ENCODE measurements at places on chromosomes 2 and 18.

DNA sequence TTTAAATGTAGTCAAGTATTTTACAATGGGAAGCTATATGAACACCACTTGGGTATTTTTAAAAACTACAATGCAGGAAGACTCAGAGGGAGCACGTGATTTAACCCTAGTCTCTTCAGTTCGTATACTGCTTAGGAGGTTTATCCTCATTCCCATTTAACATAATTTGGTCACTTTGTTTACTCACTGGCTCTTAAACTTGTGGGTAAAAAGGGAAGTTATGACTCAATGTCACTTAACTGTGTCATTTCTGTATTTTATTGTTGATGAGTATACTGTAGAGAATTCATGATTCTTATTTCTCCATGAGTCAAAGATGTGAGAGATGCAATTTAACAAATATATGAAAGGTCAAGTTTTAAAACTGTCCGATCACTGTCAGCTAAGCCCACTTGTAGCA is 48.2 kb downstream of the SLC66A3 start:
- no peak for DNase-seq

- DNase-seq = no peak
Measured at GRCh38 chr2:207045531-207045930, 106.2 kb downstream of the CPO start.

GRCh38 chr2:226664140-226664539 is 135.5 kb downstream of the IRS1 start:
- DNase-seq = no peak

DNA sequence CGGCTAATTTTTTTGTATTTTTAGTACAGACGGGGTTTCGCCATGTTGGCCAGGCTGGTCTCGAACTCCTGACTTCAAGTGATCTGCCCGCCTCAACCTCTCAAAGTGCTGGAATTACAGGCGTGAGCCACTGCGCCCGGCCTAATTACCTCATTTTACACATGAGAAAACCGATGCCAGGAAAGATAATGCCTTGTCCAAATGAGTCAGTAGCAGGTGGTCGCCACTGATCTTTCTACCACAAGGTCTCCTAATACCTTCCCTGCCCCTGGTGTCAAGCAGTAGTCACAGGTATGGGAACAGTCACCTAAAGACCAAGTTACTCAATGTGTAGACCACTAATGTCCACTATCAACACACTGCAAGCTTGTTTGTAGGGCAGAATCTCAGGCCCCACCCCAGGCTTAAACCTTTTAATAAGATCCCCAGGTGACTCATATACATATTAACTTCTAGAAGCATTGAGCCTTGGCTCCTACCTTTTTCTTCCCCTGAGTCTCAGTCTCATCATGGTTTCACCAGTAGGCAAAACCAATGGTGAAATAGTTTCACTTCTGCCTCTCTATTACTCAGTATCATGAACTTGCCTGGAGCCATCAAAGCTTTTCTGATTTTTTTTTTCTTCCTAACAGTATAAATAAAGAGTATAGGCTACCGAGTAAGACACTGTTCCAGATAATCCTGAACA is 6.9 kb upstream of the EPB41L5 start:
- DNase-seq = no peak

DNA sequence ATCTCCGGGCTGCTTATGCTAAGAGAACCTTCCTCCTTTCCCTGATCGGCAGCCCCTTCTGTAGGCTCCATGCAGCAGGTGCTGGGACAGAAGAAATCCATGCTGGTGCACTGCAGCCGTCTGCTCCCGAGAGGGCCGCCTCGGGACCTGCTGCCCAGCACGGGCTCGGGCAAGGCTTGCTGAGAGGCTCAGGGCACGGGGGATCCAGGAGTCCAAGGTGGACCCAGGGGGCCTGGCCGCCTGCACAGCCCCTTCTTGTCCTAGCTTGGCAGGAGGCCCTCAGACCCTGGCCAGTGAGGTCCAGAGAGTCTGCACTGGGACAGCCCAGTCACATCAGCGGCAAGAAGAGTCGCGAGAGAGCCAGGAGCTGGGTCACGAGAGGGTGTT is 13.3 kb upstream of the DUSP2 start:
- DNase-seq = no peak

GRCh38 chr18:25262920-25263319 is 89.0 kb downstream of the ZNF521 start:
- no peak for DNase-seq

- no peak for DNase-seq
Measured at GRCh38 chr2:235274023-235274422, 219.8 kb upstream of the AGAP1 start.

GRCh38 chr2:177187631-177188312 is 24.8 kb upstream of the HNRNPA3 start:
- DNase-seq = no peak

DNA sequence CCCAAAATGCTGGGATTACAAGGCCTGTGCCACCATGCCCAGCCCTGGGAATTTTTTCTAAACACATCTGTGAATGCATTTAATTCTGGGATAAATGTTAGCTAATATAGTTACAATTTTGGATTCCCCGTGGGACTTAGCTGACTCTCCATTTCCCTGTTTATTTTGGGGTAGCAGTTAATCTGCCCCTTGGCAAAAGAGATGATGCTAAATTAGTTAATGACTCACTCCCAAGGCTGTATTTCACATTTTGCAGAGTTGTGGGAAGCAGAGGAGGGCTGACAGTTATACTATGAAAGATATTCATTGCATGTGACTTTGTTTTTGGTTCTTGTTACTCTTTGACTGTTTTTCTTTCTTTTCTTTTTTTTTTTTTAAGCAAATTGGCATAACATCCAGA is 3.2 kb downstream of the MTHFD2 start:
- no peak for DNase-seq

DNA sequence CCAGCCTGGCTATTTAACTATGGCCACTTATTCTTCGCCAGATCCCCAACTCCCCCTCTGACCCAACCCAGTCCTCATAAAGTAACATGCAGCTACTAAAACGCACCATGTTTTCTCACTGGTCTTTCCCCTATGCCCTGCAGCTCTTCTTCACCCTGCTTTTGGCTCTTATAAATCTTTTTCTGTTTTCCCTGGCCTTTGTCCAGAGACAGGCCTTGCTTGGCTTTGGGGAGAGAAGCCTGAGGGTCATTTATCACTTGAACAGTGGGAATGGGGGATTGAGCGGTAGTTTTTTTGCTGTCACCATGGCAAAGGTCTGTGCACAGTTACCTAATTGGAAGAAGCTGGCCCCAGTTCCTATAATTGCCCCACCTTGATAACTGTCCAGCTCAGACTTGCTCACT is 202.9 kb upstream of the NT5C1B start:
- no peak for DNase-seq

GRCh38 chr18:30352551-30353168 is 689.9 kb downstream of the DSC3 start:
- no peak for DNase-seq

- no peak for DNase-seq
Measured at GRCh38 chr2:157468931-157469708, 25.2 kb upstream of the CYTIP start.

GRCh38 chr2:105215586-105216192 is 25.9 kb upstream of the GPR45 start:
- no peak for DNase-seq

- DNase-seq = no peak
Measured at GRCh38 chr2:33475224-33476130, 972 bp upstream of the RASGRP3 start.

DNA sequence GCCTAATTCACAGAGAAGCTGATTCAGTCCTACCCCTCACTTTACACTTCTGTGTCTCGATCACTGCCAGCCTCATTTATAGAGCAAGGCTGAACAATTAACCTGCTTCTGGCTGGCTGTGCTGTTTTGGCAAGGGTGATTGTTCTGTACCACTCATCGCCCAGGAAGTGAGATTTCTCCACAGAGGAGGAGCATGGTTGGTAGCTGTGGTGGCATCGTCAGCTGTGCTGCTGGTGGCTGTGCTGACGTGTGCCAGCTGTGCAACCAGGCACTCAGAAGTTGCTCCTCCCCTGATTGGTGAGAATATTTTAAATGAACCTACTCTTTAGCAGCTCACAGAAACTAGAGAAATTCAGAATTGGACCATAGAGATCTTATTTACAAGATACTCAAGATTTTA is 158.3 kb downstream of the EML6 start:
- no peak for DNase-seq

DNA sequence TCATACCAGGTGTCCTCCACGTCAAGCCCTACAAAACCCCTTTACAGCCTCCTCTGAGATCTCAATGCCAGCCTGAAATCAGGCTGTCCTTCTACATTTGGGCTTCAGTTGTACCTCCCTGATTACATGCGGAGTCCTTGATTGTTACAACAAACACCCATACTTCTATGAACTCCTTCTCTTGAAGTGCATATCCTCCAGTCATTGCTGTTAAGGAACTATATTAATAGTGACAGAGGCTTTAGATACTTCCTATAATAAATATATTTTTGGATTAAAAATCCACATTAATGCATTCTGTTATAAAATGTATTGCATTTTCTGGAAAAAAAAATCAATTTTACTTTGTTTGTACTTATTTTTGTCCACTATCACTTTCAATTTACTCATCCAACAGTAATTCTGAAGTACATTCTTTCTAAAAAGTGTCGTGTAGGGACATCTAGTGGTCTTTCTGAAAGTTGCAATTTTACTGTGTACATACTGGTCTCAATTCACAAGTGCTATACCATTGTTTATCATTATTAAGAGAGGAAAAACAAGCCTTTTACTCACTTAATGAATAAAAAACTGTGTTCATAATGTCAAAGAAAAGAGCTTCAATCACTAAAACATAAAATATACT is 316.4 kb downstream of the DSEL start:
- no peak for DNase-seq

- no peak for DNase-seq
Measured at GRCh38 chr2:20430035-20430434, 16.8 kb upstream of the RHOB start.

DNA sequence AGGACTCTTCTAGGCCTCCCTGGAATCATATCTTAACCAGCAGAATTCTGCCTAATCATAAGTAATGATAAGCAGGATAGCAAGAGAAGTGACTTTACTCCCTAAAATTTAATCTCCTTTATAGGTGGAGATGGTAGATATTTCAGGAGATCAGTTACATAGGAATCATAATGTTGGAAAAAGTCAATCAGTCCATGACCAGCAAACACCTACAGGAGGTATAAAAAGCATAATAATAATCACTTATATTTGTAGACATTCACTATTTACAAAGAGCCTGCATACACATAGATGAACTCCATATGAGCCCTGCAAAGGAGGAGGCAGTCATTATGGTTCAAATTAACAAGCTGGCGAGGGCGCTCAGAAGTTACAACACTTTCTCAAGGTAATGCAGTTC is 2.5 kb downstream of the GALNT5 start:
- no peak for DNase-seq

DNA sequence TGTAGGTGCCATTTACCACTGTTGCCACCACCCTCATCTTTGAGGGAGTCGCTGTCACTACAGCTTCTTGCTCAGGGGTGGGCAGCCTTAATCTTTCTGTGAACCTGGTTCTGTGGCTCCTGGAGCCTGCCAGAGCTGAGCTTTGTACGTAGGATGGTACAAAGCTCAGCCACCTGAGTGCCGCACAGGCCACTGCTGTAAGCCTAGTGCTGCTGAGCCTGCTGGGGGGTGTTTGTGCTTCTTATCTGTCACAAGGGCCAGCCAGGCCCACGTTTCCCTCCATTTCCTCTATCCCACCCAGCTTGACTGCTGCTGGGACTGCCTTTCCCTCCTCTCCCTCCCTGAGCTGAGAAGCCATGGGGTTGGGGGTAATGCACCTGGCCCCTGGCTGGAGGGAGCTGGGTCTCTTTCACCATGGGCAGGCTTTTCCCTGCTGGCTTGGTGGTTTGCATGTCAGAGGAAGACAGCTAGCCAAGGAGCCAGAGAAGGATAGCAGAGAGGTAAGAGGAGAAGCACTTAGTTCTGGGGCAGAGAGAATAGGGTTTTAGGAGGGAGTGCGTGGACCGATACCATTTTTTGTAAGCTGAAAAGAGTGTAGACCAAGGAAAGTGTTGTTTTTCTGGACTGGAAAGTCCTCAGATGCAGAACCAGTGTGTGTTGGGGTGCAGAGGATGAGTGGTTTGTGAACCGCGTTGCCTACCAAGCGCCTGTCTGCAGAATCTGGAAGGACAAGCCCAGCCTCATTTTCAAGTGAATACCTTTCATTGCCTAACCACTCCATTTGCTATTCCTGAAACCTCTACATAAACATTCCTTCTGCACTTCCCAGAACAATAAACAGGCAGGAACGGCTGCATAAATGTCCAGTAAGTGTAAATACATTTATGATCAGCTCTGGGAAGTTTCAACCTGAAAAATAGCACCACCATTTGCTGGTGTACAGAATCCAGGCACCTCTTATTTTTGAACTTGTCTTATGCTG is 45.1 kb upstream of the FHL2 start:
- no peak for DNase-seq

DNA sequence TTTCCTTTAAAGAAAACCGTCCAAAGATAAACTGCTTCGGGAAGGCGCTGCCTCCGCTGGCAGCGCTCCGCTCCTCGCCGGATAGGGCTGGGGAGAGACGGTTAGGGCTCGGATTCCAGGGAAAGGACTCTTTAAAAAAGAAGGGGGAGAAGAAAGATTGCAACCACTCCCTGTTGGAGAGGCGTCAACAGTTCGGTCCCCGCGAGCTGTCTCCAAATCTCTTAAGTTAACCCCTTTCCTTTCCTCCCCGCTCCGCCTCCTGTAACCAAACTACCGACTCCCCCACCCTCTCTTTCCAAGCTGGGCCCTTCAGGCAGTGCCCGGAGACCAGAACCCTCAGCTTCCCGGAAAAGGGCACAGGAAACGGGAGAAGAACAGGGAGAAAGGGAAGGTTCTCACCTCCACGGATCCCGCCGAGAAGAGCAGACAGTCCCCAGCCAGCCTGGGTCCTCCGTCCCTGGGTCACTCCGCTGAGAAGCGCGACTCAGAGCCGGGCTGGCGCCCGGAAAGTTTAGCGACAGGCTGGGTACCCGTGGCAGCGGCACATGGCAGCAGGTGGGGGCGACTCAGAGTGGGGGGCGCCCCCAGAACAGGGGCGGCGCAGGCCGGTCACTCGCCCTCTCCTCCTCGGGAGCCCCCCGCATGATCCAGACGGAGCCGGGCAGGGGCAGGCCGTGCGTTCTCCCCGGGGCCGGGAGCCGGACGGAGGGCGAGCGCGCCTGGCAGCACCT is 675 bp downstream of the FZD5 start:
- no peak for DNase-seq

- no peak for DNase-seq
Measured at GRCh38 chr2:238853218-238853617, 5.3 kb downstream of the TWIST2 start.

DNA sequence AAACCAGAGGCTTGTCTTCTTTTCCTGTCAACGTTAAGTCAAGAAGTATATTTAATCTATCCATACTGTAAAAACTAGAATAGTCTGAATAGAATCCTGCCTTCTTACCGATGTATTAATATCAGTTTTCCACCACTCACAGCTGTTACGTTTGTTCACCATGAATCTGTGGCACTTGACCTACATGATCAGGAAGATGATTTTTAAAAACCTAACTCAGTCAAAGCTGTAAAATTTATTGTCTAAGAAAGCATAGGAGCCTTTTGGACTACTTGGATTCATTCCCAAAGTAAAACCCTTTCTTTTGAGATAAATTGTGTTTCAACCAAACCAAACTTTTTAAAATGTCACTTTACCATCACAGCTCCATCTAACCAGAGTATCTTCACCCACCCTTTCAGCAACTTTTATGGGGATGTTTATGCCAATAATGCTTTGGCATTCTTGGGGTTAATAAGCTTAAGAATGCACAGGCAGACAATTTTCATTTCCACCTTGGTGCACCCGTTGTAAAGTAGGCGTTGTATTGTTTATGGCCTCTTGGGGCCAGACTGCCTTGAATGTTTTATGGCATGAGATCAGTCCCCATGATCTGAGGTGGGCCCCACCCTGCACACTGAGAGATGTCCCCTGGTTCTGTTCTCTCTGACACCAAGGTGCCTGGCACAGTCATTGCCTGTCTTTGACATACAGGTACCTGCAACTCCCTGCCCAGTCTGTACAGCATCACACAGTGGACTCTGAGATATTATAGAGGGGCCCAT is 176.2 kb upstream of the EPAS1 start:
- no peak for DNase-seq
